ENCODE measurements at places on chromosomes 2 and 18. TPM values are rescaled to one million over a fixed set of nuclear protein-coding genes. Genes with fewer than 3 reads are reported as not detected.

DNA sequence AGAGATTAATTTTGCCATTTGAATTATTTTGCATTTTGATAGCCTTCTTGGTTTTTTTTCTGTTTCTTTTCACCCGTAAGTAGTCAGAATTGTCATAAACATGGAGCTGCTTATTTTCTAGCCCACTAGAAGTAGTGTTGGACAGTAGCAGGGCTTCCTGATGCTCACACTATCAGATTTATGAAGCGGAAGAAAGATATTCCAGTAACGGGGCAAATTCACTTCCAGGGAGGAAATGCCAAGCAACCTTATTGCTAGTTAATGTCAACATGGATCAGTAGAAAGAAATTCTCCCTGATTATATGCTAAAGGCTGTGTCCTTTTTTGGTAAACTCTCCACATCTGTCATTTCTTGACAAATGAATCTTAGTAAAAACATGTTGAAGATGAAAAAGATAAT is 19.2 kb upstream of the ADAM23 start:
- DNase-seq: no peak

GRCh38 chr2:54546518-54546917 is 90.4 kb downstream of the SPTBN1 start:
- DNase-seq: no peak

GRCh38 chr2:69589973-69590652 is 53.4 kb downstream of the AAK1 start:
- no peak for DNase-seq

DNA sequence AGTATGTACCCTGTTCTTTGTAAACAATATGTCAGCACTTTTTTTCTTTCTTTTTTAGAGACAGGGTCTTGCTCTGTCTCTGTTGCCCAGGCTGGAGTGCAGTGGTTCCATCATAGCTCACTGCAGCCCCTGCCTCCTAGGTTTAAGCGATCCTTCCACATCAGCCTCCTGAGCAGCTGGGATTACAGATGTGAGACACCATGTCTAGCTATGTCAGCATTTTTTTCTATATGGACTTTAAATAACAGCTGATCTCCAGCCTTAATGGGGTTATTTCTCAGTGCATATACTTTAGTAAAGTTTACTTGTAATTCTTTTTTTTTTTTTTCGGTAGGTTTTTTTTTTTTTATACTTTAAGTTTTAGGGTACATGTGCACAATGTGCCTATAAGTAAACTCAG is 26.6 kb downstream of the ABCG5 start:
- no peak for DNase-seq

DNA sequence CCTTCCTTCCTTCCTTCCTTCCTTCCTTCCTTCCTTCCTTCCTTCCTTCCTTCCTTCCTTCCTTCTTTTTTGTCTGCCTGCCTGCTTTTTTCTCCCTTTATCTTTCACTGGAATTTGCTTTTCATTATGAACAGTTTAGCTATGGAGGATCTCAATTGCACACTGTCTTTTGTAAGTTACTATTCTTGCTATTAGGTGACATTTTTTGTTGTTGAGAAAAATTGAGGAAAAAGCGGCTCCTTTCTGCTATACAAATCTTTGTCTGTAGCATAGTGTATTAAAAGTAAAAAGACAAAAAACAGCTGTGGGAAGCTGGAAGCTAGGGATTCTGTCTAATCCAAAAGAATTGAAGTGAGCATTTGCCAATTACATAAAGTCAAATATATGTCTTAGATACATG is 448.7 kb downstream of the DCDC2C start:
- no peak for DNase-seq

DNA sequence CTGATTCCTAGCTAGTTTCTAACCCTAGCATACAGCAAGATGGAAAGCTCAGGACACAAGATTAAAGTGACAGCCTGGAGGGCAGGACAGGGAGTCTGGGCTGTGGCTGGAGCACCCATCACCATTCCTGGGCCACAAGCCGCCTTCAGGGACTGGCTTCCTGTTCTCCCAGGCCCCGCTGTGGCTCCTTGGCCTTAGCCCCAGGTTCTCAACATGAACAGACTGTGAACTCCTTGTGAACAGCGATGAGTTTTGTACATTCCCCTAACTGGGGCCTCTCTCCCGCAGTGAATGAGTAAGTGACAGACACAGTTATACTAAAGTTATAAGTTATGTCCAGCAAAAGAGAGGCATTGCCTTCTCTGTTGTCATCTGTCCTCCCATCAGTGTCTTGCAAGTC is 35.9 kb upstream of the SLC14A1 start:
- DNase-seq: peak; percentile 29

- peak; percentile 3 for DNase-seq
These were observed 1490.2 kb upstream of the SLC39A10 start for GRCh38 chr2:194166818-194167217.

- DNase-seq: no peak
These were observed 481.4 kb upstream of the SPRED2 start for GRCh38 chr2:65913813-65914212.

DNA sequence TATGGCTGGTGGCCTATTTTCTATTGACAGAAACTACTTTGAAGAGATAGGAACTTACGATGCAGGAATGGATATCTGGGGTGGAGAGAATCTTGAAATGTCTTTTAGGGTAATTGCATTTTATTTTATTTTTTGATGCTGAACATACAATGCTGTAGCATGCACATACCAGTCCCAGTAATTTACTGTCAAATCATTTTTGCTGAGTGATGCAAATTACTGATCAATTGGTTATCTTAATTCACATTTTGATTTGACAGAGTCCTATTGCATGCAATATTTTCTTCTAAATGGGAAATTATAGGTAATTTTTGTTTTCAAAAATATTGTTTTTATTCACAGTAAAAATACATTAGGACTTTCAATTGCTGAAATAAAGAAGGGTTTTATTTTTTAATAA is 387.3 kb downstream of the GALNT13 start:
- no peak for DNase-seq

DNA sequence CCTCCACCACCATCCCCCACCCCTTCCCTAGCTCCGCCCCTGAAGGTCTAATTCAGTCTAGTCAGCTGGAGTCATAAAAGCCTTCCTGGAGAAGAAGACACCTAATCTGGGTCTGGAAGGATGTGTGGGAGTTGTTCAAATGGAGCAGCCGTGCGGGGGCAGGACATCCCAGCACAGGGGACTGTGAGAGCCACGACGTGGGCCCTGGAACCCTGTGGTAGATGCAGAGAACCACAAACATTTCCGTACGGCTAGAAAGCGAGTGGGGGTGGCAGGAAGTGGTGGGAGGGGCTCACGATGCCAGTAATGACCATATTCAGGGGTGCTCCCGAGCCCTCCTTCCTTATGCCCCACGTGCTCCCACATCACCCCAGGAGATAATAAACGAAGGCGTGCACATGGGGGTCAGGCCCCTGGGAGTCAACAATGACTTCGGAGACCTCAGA is 20.9 kb upstream of the COL6A3 start:
- DNase-seq: peak; percentile 79

DNA sequence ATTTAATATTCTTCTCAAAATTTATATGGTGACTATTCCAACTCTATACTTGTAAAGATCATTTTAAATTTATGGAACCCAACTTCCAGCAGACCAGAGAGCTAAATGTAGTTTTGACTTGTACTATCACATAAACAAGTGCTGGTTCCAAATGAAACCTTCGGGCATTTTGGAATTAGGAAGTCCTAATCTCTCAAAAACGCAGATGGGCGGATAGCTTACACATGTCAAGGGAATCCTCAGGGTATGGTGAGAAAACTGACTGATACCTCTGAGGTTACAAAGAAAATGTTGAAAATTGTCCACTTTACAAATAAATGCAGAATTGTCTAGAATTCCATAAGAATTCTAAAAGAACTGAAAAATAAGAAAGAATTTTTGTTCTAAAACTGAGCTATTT is 224.1 kb downstream of the SS18 start:
- no peak for DNase-seq

The HOXD4 gene
- polyA plus RNA-seq: 47.8 TPM

The SRD5A2 gene
- polyA plus RNA-seq: 0.08 TPM

The CCDC121 gene
- polyA plus RNA-seq: 13.0 TPM

The IGFBP2 gene
- 259 TPM for polyA plus RNA-seq

The CD8A gene
- polyA plus RNA-seq: 0.26 TPM

The MARCO gene
- 0.20 TPM for polyA plus RNA-seq

Measured in renal cortex interstitium (tissue), 15 donors.